Esophagus squamous epithelium (tissue), 5 donors: ENCODE measurements at places on chromosomes 11 and 22.

- DNase-seq: no peak
Observed at GRCh38 chr22:17100621-17101020, 15.8 kb downstream of the IL17RA start.

DNA sequence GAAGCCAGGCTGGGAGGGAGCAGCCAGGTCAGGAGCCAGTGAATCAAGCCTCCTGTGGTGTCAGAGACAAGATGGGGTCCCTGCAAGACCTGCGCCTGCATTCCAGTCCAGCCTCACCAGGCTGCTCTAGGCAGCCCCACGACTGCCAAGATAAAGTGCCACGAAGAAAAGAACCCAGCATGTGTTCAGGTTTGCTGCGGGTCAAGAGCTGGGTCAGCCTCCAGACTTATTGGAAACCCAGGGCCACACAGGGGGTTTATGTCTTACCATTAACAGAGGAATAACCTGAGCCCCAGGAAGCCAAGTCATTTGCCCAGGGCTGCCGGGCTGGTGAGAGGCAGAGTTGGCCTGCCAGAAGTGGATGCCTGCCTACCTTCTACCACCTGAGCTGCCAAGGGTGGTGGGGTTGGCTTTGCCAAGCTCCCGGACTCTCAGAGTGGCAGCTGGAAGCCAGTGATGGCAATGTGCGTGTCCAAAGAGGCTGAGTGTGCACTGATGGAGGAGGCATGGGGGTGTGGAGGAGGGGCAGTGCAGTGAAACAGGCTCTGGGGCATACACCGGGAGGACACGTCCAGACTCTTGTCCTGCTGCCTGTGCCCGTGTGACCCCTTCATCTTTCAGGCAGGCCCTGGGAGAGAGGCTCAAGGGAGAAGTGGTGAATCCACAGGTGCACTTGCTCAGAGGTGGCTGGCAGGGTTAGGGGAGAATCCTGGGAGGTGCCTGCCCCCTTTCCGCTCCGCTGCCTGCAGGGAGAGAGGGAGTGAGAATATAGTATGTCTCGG, 1.7 kb downstream of the RASD2 start:
- DNase-seq: no peak

DNA sequence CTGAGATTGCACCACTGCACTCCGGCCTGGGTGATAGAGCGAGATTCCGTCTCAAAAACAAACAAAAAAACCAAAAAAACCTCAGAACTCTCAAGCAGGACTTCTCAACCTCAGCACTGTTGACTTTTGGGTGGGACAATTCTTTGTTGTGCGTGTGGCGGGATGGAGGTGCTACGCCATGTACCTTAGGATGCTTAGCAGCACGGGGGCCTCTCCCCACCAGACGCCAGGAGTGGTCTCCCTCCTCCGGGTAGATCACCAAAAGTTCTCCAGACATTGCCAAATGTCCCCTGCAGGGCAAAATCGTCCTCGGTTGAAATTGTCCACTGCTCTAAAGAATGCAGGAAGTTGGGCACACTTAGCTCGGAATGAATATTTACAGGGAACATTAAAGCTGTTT, 26.9 kb upstream of the ATXN10 start:
- no peak for DNase-seq

DNA sequence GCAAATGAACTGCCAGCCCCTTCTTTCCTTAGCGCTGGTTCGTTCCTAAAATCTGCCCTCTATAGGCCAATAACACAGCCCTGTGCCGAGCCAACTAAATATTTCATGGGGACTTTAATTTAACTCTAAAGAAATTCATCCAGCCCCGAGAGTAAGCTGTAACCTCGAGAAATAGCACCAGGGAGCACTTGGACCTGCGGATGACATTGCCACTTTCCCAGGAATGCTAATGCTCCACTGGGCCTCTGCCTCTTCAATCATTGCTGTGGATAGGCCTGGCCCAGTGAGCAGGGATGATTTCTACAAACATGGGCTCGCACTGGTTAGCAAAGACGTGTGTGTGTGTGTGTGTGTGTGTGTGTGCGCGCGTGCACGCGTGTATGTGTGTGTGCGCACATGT, 95.3 kb upstream of the TBCEL start:
- DNase-seq: no peak

- DNase-seq: no peak
Observed at GRCh38 chr22:38481162-38481870, 13.4 kb downstream of the KDELR3 start.

- DNase-seq: no peak
Observed at GRCh38 chr22:48494968-48495750, 1332.5 kb downstream of the BRD1 start.

- DNase-seq: no peak
Observed at GRCh38 chr11:61507962-61508861, at the start of gene LRRC10B. Gene LRRC10B, plus strand, starts transcription at chr11:61508749. Its CDS starts 250 bp downstream, at chr11:61508999.

GRCh38 chr11:102608699-102609098, 16.4 kb downstream of the MMP20 start:
- DNase-seq: no peak

GRCh38 chr11:107140983-107141382, 122.7 kb upstream of the GUCY1A2 start:
- no peak for DNase-seq

DNA sequence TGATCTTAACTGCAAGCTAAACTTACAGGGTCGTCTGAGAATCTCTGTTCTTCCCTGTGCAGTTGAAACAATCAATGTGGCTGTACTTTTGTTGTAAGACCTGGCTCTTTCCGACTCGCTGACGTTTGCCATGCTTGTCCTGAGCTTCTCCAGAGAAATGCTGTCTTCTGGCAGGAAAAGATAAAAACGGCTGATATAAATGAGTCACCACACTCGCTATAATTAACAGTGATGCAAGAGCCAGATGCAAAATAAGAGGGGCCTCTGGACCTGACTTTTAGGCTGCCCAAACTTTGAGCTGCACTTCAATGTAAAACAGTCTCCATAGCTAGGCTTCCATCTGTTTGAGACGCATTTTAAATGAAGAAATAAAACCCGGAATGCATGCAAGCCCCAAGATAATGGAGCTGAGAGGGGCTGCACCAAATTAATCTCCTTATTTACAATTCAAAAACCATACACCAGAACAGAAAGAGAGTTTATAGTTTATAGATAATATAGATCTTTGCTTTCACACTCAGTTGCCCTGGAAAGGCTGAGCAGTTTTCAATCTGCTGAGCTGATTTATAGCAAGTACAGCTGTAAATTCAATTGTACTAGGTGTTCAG, 48.5 kb downstream of the WT1 start:
- DNase-seq: no peak

- no peak for DNase-seq
Observed at GRCh38 chr11:36550385-36551115, 17.3 kb upstream of the RAG1 start.

DNA sequence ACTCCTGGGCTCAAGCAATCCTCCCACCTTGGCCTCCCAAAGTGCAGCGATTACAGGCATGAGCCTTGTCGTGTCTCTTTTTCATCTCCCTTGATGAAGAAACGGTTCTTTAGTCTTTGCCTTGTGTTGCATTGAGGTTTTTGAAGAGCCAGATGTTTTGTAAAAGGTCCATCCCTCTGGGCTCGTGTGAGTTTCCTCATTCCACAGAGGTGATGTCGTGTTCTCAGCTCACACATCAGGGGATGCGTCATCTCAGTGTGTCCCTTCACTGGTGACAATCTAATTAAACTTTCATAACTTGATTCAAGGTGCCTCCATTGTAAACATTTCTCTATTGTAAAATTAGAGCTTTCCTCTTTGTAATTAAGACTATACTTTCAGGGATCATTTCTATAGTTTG, 29.7 kb upstream of the TEF start:
- no peak for DNase-seq

GRCh38 chr11:61357233-61357893, 4.3 kb downstream of the CYB561A3 start:
- DNase-seq: no peak

DNA sequence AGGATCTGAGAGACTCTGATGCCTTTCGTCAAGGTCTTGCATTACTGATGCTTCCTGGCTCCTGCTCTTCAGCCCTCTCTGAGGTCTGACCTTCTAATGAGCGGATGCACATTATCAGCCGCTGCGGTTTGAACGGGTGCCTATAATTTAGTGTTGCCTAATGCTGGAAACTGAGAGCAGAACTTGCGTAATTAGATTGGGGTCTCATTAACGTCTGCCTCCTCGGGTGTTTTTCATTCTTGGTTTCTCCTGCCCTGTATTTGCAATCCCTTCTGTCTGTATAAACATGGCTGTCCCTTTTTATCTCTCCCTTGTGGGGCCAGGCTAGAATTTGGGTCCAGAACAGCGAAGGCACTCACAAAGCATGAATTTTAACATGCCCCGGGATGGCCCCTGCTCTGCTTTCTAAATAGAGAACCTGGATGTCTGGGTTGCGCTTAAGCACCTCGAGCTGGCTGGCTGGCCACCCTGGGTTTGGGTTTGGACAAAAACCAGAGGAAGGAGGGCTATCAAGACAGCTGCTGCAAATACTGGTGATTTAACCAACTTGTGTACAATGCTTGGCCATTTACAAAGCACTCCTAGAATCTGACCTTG, 118.6 kb downstream of the TIMP3 start:
- DNase-seq: no peak

DNA sequence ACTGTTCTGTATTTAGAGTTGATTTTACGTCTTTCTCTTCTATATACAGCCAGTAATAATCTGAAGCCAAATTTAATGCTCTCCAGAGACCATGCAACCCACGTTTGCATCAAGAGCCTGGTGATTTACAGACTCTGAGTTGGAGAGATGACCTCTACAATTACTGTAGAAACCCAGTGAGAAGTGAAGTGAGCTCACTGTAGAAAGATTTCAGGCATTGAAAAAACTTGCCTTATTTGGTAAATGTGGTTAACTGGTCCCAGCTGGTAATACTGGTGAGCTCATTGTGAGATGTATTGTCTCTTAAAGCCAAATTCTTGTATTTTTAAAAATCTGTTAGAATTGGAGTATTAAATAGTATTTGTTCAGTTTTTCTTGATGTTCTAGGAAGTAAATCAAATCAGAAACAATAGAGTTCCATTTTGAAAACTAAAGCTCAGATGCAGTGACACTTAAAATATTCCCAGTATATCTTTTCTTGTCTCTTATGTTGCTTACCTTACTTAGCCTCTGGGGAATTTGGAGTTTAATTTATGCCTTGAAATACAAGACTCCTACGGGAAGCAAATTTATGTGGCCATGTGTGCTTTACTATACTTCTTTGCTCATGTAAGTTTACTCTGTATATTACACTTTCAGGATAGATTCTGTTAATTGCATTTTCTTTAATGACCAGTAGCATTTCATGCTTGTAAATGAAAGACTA, 189.9 kb downstream of the ARHGAP42 start:
- DNase-seq: no peak

DNA sequence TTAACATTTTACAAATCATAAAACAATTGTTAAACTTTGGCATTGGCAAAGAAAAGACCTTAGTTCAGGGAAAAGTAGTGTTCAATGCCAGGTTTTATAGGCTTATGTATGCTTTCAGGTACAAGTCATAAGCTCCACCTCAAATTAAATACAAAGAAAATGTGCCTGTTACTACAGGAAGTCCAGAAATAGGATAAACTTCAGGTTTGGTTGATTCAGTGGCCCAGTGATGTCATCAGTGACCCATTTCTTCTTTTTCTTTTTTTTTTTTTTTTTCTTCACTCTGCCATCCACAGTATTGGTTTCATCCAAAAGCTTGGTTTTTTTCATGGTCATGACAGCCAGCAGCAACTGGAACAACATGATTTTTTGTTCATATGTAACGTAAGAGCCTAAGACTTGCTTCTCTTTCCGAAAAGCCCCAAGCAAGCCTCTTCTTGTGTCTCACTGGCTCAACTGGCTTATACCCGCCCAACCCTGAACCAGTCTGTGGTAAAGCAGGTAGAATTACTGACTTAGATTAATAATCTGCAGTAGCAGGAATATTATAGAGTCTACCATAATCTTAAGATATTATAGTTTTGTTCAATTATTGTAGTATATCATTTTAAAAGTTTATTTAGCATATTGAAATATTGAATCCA, 46.2 kb downstream of the TTC17 start:
- no peak for DNase-seq

GRCh38 chr11:120195601-120196320, 15.1 kb upstream of the OAF start:
- no peak for DNase-seq

DNA sequence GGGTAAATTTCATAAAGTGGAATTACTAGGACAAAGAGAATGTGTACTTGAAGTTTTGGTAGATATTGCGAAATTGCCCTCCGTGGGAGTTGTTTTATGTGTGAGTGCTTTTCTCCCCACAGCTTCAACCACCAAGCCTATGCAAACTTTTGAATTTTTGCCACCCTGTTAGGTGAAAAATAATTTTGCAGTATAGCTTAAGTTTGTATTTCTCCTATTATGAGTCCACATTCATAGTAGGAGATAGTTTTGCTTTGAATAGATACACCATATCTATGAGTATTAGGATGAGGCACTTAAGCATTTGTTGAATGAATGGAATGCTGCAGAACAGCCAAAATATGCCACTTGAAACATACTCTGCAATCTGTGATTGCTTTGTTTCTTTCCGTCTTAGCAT, 43.6 kb downstream of the UVRAG start:
- no peak for DNase-seq

DNA sequence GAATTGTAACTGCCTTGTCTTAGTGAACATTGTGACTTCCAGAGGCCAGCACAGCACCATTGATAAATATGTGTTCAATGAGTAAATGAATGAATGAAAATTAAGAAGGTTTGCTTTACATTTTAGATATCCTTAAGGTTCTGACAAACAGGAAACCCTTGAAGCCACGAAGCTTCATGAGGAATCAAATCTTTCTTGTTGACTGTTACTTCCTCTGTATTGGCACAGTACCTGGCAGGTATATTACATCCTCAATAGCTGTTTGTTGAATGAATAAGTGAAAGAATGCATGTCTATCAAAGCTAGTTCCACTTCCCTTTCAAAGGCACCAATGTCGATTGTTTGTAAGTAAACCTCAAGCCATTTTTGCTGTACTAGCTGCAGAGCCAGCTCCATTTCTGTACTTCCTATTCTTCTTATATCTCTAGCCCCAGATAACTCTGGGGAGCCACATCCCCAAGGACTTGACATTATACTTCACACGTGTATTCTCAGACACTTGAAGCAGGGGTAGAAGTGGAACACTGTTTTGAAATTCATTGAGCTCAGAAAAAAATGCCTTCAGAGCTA, 140.3 kb upstream of the RAG2 start:
- no peak for DNase-seq

DNA sequence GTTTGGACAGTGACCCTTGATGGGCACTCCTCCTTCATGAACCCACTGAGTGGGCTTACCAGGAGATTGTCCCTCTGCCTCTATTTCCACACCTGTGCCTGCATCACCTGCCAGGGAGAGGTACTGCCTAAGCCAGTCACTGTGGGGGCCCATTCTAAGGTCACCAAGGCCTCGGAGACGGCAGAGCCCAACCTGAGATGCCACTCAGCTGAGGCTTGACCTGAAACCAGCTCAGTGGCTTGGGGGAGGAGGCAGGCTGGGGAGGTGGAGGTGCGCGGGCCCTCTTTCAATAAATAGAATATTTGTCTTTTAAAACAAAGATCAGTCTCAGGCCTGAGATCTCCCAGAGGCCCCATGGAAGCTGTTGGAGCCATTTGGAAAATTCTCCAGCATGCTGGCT, 84.5 kb downstream of the DHCR7 start:
- DNase-seq: no peak

GRCh38 chr11:95891423-95892170, 32.3 kb downstream of the MTMR2 start:
- no peak for DNase-seq
